ENCODE measurements at places on chromosomes 12 and 14.

- no peak for DNase-seq
Measured at GRCh38 chr14:74591899-74592298, 20.1 kb downstream of the LTBP2 start.

- peak; percentile 17 for DNase-seq
Measured at GRCh38 chr12:121009741-121010140, 6.5 kb downstream of the C12orf43 start.

DNA sequence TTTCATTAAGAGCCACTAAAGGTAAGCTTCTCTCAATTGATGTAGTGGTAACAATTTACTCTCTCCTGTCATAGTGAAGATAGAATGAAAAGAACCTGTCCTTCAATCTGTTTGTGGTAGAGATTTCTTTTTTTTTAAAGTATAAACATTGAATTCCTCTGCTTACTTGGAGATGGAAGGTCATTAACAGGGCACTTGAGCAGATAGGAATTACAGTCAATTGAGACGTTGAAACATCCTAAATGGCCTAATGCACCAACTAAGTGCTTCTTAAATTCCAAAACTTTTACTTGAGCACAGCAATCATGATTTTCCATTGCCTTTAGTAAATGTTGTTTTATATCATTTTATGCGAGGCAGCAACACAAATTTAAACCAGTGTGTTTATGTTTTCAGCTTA, 241.4 kb downstream of the FOXG1 start:
- no peak for DNase-seq

GRCh38 chr12:116429826-116430360, 129.3 kb upstream of the MAP1LC3B2 start:
- no peak for DNase-seq

GRCh38 chr14:24378981-24379906, 11.3 kb downstream of the NFATC4 start:
- no peak for DNase-seq
